ENCODE measurements at places on chromosomes 4 and X.
A peak's percentile ranks its signal among the peaks of the same experiment; 100 is the strongest.

DNA sequence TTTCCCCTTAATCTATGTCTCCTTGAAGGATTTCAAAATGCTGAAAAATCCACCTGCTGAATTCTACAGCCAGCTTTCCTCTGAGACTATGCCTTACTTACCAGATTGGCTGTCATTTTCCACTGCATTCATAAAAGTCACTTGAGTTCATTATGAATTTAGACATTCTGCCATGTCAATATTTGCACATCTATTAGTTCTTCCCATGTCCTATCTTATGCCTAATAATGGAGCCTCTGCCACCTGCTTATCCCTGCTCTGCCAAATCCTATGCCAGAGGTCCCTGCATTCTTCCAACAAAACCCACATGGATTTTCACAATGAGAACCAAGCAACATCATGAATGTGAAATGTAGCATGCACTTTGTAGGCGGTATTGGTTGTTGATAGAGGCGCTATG lies 42.6 kb downstream of the GASK1B start:
- no peak for DNase-seq

GRCh38 chrX:72382202-72382595 lies 76.5 kb upstream of the CITED1 start:
- DNase-seq: no peak

GRCh38 chrX:9614016-9614415 lies 149.2 kb downstream of the TBL1X start:
- no peak for DNase-seq

DNA sequence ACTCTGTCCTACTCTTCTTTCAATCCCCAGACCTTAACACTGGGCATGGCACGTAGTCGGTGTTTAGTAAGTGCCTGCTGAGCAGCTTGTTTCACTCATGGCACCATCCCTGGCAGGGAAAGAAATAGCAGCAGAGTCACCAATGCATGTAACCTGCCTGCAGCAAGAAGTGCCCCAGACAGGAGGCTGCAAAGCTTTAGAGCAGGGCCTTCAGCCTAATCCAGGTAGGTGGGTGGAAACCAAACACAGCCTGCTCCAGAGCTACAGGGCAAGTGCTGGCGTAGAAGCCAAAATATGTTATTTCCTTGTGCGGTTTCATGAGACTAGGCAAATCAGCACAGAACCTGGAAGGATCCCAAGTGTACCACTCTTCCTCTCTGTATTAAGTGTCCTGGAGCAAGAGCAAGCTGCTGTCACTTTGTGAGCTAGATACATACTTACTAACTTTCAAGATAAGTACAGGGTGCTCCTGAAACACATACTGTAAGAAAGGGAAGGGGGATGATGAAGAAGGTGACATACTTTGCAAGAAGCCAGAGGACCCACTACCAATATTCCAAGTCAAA lies 5.5 kb downstream of the PROM1 start:
- DNase-seq: no peak

- DNase-seq: no peak
These were observed 490.3 kb upstream of the PABPC4L start for GRCh38 chr4:134691915-134692314.

GRCh38 chrX:6683353-6683752 lies 148.4 kb upstream of the VCX3A start:
- DNase-seq: no peak

DNA sequence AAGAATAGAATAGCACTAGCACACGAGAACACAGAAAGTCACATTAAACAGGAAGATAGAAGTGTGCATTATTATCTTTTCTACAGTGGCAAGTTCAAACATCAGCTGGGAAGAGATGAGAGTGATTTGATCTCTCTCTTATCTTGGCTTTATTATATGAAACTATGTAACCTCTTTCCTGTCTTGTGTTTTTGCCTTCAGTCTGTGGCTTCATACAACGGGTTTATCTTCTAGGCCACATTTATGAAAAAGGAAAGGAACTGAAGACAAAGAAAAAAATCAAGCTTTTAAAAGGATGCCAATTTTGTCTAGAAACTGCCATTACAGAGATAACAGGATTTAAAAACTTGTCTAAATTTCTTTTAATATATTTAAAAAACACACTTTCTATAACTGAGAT lies 983.6 kb downstream of the RPA4 start:
- DNase-seq: no peak

DNA sequence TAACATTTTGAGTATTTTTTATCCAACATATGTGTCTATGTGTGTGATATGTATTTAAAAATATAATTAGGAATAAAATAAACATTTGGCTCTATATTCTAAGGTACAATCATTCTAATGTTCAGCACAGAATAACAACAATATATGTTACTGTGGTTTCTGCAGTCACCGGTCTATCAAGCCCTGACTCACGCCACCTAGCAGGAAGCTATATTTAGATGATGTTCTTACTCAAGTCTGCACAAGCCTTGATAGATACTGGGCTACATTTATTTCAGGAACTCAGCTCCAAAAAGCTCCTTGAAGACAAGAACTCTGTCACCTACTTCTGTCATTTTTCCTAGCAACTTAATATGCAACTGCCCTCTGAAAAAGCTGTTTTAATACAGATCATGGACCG lies 152.0 kb upstream of the FTHL17 start:
- no peak for DNase-seq

DNA sequence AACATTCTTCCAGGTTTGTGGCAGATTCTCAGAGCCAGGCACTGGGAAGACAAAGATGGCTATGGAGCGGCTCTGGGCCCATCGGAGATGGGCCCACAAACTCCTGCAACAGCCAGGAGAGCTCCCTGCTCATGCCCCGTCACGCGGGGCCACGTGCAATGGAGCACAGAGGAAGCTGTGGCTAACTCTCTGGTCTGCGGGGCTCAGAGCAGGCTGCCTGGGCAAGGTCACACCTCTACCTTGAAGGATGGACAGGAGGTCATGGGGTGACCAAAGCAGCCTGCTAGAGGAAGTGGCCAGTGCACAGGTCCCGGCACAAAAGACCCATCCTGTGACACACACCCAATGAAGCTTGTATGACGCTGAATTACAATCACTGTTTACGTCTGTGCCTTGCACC lies 45.2 kb downstream of the C4orf50 start:
- DNase-seq: no peak

DNA sequence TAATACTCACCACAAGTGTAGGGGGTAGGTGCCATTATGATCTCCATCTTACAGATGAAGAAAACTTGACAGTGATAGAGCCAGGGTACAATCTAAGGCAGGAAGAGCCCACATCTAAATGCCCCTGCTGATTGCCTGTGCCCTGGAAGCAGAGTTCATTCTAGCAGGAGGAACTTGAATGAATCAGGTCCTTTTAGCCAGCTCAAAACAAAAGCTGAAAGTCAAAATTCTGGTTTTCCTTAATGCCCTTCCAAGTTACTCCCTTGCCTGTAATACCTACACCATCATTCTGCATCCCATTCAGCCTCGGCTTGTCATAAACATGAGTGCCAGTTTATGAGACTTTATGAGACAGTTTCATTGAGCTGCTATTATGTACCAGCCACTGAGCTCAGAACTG lies 89.6 kb downstream of the SCD5 start:
- no peak for DNase-seq

GRCh38 chrX:14003876-14004425 lies 25.7 kb downstream of the GEMIN8 start:
- no peak for DNase-seq

GRCh38 chr4:176309046-176309445 lies 10.7 kb upstream of the SPCS3 start:
- DNase-seq: no peak

- no peak for DNase-seq
These were observed 18.8 kb downstream of the SLC7A11 start for GRCh38 chr4:138223231-138223910.

- DNase-seq: peak; percentile 36
These were observed 1030.3 kb upstream of the LCORL start for GRCh38 chr4:19051831-19052230.

GRCh38 chrX:9700555-9700954 lies 65.1 kb downstream of the GPR143 start:
- no peak for DNase-seq

GRCh38 chrX:1779626-1780025 lies 164.8 kb downstream of the ASMT start:
- no peak for DNase-seq

- DNase-seq: peak; percentile 13
These were observed 83.7 kb downstream of the HTRA3 start for GRCh38 chr4:8353158-8353669.

GRCh38 chr4:143288171-143288570 lies 48.5 kb upstream of the GAB1 start:
- no peak for DNase-seq

DNA sequence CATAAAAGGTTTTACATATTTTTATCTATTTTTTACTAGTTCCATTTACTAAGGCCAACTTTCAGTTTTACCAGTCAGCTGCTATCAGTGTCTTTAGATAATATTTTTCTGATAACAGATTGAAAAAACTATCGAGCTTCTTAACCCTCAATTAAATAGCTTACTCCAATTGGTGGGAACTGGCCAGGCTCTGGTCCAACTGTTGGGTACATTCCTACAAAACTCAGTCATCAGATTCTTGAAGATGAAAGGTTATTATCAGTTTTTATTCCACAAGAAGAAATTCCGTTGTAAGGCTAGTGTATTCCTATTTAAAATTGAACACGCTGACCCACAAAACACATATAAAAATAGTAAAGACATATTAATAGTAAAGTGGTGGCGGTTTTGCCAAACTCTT lies 346.2 kb downstream of the MAPK10 start:
- DNase-seq: no peak

GRCh38 chrX:73562984-73563737 lies at the start of gene CHIC1:
Gene CHIC1 (plus strand): TSS chrX:73563197. CDS start chrX:73563285, 88 bp downstream.
- DNase-seq: peak; percentile 83

- DNase-seq: no peak
These were observed 41.6 kb downstream of the NDNF start for GRCh38 chr4:121030711-121031110.

GRCh38 chr4:43223820-43224219 lies 331.3 kb downstream of the GRXCR1 start:
- DNase-seq: no peak

DNA sequence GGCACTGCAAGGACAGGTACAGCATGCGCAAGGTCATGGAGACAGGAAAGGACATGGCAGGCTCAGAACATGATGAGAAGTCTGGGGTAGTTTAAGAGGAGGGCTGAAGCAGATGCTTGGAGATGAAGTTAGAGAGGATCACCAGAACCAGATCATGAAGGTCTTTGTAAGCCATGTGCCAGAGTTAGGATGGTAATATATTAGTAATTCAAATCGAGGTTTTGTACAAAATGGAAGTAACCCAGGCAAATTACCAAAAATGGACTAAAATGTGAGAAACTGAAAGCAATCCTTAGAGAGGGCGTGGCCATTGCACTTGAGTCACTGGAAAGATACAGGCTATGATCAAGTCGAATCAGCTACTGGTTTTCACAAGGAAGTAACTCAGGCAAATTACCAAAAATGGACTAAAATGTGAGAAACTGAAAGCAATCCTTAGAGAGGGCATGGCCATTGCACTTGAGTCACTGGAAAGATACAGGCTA lies 13.5 kb downstream of the RXFP1 start:
- DNase-seq: no peak

- DNase-seq: no peak
These were observed 365.0 kb downstream of the PPP3CA start for GRCh38 chr4:100982345-100982744.

- DNase-seq: no peak
These were observed 60.4 kb downstream of the REELD1 start for GRCh38 chr4:146274774-146275173.

DNA sequence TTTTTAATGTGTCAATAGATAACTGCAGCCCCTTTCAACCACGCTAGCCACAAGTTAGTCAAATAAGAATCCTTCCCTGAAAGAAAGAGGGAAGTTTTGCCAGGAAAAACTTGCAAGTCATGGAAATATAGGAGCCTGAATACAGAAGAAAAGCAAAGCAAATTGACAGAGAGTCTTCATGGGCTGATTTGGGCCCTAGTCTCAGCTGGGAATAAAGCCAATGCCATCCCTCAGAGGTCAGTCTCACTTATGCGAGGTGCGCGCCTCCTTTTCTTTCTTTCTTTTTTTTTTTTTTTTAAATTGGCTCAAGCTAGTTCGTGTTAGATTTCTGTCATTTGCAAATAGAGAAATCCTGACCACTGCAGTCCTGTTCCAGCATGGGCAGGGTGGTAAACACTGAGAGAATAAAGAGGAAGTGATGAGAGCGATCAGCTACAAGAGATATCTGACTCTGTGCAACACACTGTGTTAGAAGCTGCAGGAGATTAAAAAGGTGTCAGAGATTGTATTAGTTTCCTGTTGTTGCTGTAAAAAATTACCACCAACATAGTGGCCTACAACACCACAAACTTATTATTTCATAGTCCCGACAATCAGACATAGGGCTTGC lies 299.7 kb downstream of the LDB2 start:
- no peak for DNase-seq

- DNase-seq: no peak
These were observed 239.7 kb upstream of the FAM241A start for GRCh38 chr4:111905511-111905910.

DNA sequence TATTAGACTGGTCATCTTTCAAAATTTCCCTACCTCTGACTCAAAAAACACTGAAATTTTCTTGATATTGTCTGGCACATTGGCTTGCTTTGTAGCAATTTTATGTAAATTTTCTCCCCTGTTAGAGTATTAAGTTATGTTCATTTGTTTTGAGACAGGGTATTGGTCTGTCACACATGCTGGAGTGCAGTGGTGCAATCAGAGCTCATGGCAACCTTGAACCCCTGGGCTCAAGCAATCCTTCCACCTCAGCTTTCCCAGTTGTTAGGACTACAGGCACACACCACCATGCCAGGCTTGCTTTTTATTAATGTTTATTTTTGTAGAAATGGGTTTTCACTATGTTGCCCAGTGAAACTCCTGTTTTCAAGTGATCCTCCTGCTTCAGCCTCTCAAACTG lies 17.5 kb downstream of the FABP2 start:
- DNase-seq: no peak

- no peak for DNase-seq
These were observed 29.6 kb downstream of the TRIML1 start for GRCh38 chr4:188168726-188169373.

DNA sequence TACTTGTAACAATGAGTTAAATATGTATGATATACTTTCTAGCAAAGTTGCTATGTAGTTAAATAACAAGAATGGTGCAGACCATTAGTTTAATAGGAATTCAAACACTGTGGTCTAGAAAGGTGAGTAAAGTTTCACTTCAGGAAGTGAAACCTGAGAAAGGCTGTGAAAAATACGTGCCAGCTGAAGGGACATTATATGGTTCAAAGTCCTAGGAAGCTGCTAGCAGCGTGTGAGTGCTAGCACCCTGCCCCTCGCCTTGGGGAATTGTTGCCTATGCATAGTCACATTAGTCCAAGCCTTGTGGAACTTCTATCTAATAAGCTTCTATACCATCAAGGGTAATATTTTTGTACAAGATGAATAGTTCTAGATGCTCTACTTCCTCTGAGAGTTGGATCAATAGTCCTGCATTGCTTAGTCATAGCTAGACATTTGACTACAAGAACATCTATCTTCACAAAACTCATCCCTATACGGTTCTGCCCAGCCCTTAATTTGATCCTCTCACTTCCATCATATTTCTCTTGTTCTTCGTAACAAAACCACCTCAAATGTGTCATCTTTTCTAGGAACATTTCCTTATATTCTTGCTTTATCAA lies 45.8 kb upstream of the ARSJ start:
- no peak for DNase-seq

GRCh38 chr4:90124276-90124675 lies 2.9 kb upstream of the CCSER1 start:
- DNase-seq: no peak
